Spleen (tissue), 13 donors: ENCODE measurements at places on chromosomes 7 and 10.
A peak's percentile ranks its signal among the peaks of the same experiment; 100 is the strongest.

DNA sequence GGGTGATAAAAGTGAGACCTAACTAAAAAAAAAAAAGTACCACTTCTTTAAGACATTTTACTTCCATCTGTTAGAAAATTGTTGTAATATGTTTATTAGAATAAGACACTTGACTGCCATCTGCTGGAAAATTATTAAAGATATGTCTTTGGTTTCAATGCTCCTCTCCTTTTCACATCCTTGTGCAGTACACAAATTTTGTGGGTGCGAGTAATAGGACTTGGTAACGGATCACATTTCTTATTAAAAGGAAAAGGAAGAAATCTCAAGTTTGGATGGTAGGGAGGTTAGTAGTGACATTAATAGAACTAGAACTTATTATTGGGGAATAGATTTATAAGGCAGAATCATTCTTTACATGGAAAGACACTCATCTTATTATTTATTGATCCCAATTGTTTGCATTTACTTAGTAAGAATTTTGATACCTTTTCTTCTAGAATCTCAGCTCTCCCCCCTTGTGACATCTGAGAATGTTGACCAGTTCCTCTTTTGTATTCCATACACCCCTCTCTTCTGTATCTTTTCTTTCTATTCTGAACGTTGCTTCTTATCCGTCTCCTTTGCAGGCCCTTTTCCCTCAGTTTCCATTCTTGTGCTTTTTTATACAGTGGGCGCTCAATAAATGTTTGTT is 43.0 kb upstream of the RPA3 start:
- no peak for DNase-seq

GRCh38 chr7:155644971-155645509 is 579 bp downstream of the RBM33 start:
- peak; percentile 83 for DNase-seq

DNA sequence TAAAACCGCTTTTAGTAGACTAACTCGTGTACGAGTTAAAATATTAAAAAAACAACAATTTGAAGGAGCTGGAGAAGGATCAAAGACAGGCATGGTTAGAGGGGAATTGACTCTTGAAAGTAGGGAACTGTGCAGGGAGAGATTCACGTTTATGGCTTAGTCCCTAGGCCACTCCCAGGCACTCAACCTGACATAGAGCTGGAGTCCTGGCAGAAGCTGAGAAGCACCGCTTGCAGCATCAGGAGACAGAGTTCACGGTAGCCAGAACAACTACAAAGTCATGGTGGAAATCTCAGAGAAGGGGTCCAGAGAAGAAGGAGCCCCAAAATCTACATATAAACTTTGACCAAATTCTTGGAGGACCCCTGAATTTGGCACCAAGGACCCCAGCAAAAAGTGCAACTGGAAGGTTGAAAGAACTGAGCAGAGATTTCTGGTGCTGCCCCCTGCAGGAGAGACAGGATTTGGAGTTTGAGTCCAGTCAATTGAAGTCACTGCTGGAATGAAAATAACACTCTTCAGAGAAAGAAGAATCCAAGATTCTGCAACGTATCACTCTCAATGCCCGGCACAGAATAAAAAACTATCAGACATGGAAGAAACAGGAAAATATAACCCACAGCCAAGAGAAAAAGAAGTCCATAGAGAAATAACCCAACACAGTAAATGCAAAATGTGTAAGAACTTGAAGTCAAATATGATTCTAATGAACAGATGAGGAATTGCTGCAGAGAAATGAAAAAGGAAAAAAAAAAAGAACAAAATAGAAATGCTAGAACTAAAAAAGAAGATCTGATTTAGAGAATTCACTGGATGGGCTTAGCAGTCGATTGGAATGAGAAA is 493.3 kb upstream of the PODXL start:
- no peak for DNase-seq

DNA sequence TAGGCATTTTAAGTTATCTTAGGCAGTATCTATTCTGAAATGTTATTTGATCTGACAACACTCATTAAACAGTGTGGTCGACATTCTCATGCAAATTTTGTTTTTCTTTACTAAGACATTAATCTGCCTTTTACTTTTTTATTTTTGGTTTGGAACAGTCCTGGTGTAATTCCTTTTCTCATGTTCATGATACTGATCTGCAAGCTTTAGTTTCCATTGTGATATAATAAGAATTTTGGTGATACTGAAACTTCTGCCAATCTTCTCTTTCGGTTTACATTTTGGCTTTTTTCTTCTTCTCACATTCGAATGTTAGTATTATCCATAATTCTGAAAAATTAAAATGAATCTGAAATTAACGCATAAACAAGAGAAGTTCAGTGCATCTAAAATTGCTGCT is 281.9 kb upstream of the MTPN start:
- DNase-seq = no peak

GRCh38 chr10:122199070-122199469 is 72.0 kb upstream of the BTBD16 start:
- DNase-seq = no peak

DNA sequence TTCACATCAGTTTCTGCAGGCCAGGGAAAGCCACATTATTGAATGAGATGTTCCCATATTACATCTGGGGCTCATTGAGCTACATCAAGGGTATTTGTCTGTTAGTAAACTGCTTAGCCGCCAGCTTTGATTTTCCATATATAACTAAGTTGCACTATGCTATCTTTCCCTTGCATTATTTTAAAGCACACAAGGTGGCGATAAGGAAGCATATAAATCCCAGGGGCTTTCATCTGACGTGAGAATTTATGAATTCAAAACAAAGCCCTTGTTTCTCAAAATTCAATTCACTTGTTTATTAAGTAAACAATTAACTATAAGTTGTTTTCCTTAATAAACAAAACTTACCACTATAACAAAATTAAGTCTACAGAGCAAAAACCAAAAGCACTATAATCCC is 334.1 kb upstream of the TPK1 start:
- no peak for DNase-seq

DNA sequence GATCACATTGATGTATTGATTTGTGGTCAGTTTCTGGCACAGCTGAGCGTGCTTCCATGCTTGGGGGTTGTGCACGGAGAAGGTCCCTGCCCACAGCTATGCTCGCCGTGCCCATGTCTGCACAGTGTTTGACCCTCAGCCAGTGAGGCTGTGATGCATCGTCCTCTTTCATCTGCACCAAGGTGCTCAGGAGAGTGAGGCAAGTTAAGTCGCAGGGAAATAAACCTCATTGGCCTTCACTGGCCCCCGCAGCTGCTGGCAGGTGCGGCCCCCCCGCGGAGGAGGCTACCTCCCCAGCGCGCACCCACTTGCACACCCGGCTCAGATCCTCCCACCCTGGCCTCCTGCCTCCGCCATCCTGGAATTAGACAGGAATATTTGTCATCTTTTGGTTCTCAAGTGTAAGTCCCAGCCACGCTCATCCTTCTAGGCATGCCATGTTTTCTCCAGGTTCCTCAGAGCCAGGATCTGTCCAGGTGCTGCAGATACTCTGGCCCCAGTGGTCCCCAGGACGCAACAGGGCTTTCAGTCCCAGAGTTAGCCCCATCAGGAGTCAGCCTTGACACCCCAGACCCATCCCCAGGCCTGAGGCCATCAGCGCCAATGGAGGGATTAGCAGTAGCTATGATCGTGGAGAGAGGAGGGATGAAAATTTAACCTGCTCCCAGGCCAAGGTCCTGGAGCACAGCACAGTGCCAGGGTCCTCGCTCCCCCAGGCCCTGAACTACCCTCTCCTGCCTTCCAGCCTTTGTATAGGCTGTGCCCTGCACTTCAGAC is 93.7 kb downstream of the OAT start:
- DNase-seq = peak; percentile 57

DNA sequence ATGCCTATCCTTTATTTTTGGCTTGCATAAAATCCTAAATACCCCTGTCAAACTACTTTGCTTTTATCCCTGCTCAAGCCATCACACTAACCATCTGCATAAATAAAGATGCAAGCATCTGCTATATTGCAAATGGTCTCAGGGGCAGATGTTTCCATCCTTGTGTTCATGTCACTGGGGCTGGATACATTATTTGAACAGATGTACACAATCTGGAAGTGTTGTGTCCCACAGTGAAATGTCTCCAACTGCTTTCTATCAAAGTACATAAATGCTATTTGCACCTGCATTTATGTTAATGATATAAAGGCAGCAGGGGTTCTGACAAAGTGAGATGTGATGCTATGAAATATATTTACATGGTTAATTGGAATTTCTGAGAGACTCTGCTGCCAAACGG is 163.1 kb downstream of the ZNF438 start:
- DNase-seq = no peak

GRCh38 chr7:121273467-121274167 is 55.2 kb upstream of the WNT16 start:
- no peak for DNase-seq

DNA sequence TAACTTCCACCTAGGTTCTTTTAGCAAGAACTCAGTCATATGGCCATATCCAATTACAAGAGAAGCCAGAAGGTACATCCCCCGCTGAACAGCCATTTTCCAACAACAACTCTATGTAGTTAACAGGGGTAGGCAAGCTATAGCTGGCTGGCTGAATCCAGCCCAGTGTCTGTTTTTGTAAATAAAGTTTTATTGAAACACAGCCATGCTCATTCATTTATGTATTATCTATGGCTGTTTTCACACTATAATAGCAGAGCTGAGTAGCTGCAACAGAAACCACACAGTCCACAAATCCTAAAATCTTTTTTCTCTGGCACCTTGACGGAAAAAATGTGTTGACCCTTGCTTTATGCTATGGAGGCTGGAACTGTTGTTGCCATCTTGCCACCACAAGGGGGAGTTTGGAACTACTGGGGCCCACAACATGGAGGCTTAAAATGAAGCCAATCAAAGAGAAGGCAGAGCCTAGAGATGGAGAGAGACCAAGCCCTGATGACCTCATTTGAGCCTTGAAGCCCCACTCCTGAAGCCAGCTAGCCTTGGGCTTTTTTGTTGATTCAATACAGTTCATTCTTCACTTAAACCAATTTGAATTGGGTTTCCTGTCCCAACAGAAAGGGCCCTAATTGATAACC is 33.3 kb upstream of the XPNPEP1 start:
- DNase-seq = no peak

DNA sequence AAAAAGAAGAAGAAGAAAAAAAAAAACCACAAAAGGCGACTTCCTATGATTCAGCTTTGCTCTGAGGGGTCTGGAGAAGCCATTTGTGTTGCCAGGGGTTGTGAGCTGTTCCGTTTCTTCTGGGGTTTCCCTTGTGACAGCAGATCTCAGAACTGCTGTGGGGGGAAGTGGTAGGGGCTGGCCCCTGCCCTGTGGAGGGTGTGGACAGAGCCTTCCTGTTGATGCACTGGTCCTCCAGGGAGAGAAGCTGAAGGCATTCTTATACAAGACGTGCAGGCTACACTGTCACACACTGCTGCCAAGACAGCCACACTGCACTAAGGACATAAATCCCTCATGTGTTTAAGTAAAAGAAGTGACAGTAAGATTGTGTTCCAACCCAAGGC is 17.3 kb upstream of the CSGALNACT2 start:
- peak; percentile 85 for DNase-seq

DNA sequence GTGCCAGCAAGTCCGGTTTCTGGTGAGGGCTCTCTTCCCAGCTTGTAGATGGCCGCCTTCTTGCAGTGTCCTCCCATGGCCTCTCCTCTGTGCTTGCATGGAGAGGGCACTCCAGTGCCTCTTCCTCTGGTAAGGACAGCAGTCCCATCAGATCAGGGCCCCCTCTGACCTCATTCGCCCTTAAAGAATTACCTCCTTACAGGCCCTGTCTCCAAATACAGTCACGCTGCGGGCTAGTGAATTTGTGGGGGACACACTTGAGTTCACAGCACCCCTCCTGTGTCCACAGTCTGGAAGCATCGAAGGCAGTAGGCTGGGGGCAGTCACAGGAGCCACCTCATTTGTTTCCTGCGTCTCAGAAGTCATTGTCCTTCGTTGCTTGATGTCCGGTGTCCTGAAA is 54.6 kb downstream of the LHPP start:
- peak; percentile 24 for DNase-seq

GRCh38 chr7:18505870-18506460 is 10.4 kb downstream of the HDAC9 start:
- DNase-seq = no peak

- DNase-seq = no peak
Measured at GRCh38 chr7:7265081-7266075, 83.0 kb downstream of the C1GALT1 start.

DNA sequence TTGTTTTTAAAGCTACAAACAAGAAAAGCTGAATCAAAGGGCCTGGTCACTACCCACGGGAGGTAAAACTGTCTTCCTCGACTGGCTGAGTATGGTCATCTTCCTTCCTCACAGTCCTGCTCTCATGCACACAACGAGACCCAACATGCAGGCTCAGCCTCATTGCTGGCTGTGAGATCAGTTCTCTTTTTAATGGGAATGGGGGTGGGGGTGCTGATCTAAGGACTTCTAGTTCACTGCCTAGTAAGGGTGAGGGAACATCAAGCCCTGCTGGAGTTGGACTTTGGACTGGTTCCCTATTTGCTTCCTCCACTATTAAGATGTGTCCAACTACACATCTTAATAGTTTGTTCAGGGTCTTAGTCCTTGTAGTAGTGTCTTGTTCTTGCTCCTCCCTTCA is 48.2 kb downstream of the ABCB4 start:
- DNase-seq = no peak

DNA sequence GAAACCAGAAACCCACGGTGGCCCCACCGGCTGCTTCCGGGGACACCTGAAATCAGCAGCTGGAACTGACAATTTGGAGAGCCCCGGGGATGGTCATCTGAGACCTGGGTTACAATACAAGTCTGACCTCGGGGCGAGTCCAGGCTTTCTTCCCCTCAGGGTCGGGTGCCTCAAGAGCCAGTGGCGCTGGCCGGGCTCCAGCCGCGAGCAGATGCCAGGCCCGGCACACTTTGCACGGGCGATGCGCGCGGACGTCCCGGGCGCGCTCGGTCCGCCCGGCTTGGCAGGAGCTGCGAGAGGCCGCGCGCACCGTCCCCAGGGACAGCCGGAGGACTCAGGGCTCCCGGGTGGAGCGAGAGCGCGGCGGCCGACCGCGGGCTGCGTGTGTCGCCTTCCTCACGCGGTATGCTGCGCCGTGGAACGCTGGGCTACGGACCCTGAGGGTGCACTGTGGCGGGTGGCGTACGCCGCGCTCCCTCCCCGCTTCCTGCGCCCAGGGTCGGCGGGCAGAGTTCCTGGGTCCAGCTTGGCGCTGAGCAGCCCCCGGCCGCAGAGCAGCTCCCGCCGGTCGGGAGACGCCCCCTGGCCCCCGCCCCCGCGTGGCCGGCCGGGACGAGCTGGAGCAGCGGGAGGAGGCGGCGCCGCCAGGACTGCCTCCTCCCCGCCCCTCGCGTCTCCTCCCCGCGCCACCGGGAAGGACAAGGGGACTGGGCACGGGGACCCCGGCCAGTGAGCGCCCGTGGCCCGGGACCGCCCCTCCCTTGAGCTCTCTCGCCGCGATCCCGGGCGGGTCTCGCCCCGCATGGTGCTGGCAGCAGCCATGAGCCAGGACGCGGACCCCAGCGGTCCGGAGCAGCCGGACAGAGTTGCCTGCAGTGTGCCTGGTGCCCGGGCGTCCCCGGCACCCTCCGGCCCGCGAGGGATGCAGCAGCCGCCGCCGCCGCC is at the start of gene RBM20:
RBM20 (plus strand) TSS at position 684 of the 945 bp plus-strand sequence; CDS start at position 803, 119 bp downstream.
- DNase-seq = peak; percentile 77

- DNase-seq = no peak
Measured at GRCh38 chr10:59891936-59892335, 14.4 kb downstream of the CCDC6 start.

- no peak for DNase-seq
Measured at GRCh38 chr7:94228678-94229077, 166.0 kb upstream of the COL1A2 start.
